Left lobe of liver (tissue), 2 donors: ENCODE measurements at places on chromosomes 2 and 18.

GRCh38 chr2:83234246-83234645 lies 1224.8 kb downstream of the SUCLG1 start:
- DNase-seq: no peak

- DNase-seq: no peak
These were observed 184.8 kb downstream of the PRKCE start for GRCh38 chr2:45836316-45836715.

DNA sequence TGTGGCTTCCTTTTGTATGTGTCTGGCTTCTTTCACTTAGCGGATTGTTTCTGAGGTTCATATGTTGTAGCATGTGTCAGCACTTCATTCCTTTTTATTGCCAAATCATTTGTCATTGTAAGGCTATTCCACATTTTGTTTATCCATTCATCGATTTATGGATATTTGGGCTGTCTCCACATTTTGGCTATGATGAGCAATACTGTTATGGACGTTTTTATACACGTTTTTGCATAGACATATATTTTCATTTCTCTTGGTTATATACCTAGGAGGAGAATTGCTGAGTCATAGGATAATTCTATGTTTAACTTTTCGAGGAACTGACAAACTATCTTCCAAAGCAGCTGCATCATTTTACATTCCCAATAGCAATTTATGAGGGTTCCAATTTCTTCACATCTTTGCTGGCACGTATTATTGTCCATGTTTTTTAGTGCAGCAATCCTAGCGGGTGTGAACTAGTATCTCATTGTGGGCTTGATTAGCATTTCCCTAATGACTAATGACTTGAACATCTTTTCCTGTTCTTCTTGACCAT lies 48.1 kb upstream of the TBC1D8 start:
- no peak for DNase-seq

GRCh38 chr2:29811378-29811777 lies 110.0 kb downstream of the ALK start:
- DNase-seq: no peak

DNA sequence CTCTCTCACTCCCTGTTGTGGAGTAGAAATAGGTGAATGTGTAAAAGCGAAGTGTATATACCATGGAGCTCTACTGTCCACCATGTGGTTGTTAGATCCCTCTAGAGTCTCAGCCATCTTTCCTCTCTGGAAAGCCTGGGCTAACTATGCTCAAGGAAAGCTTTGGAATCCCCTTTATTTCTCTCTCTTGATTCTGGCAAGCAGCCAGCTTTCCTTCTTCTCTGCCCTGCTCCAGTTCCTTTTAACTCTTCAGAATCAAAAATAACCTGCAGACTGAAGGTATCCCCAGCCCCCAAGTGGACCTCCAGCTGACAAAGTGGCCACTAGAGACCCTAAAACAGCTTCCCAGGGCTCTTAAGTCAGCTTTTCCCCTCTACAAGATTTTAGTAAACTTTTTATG lies 381.9 kb downstream of the PLCL1 start:
- no peak for DNase-seq

DNA sequence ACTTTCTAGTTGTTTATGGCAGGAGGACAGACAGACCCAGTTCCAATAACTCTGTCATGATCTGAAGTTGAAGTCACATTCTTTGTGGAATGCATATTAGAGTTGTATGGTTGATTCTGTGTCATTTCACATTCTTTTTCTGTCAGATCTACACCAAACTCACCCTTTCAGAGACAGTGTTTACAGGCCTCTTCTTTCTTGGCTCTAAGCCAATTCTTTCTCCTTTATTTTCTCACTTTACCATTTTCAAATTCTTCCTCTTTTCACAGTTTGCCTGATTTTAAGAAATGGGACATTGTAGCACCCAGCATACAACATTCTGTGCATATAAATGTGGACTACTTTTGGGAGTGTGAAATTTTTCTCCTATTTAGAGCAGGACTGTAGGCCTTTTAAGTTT lies 103.7 kb downstream of the CCDC85A start:
- DNase-seq: no peak

- DNase-seq: no peak
These were observed 54.7 kb downstream of the SPRED2 start for GRCh38 chr2:65377556-65378192.

DNA sequence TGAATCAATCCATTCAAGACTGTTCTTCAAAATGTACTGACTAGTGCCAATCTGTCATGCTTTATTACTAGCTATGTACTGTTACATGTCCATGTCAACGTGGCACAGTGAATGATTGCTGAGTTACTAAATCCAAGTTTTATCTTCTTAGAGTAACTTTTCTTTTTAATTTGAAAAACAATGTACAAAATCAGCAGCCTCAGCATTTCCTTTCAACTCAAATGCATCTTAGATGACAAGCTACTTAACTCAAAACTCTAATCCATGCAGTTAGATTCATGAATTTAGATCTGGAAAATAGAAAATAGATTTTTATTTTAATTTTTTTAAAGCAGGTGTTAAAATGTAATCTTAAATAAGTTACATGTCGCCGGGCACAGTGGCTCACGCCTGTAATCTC lies 174.2 kb downstream of the CAPN13 start:
- no peak for DNase-seq

DNA sequence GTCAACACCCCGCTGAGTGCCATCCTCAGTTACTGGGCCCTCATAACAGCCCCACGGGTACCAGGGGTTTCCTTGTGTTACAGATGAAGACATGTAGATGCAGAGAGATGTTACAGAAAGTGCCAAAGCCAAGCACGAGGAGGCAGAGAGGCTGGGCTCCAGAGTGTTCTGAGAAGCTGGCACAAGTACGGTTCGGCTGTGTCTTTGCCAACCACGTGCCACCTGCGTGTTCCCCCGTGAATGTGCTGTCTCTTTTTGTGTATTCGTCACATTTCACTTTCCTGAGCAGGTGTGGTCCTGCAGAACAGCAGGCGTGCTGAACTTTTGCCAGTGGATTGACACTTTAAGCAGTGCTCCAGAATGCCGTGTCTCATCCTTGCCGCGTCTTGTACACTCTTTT lies 124.6 kb downstream of the NCK2 start:
- no peak for DNase-seq

- no peak for DNase-seq
These were observed 241.0 kb upstream of the RBBP8 start for GRCh38 chr18:22691946-22692710.

GRCh38 chr2:48397281-48397680 lies 132.7 kb upstream of the STON1 start:
- DNase-seq: no peak

- DNase-seq: no peak
These were observed 438.6 kb downstream of the DLGAP1 start for GRCh38 chr18:4016391-4017049.

DNA sequence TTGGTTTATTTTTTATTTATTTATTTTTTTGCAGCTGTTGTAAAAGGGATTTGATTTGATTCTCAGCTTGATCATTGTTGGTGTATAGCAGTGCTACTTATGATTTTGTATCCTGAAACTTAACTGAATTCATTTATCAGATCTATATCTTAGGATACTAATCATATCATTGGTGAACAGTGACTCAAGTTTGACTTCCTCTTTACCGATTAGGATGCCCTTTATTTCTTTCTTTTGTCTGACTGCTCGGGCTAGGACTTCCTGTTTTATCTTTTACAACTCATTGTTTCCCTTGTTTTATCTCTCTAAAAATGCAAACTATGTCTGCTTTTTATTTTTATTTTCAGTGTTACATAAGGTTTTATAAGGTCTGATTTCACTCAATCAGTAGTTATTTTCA lies 23.6 kb downstream of the SP100 start:
- no peak for DNase-seq

GRCh38 chr2:42216694-42217093 lies 47.5 kb downstream of the EML4 start:
- no peak for DNase-seq

DNA sequence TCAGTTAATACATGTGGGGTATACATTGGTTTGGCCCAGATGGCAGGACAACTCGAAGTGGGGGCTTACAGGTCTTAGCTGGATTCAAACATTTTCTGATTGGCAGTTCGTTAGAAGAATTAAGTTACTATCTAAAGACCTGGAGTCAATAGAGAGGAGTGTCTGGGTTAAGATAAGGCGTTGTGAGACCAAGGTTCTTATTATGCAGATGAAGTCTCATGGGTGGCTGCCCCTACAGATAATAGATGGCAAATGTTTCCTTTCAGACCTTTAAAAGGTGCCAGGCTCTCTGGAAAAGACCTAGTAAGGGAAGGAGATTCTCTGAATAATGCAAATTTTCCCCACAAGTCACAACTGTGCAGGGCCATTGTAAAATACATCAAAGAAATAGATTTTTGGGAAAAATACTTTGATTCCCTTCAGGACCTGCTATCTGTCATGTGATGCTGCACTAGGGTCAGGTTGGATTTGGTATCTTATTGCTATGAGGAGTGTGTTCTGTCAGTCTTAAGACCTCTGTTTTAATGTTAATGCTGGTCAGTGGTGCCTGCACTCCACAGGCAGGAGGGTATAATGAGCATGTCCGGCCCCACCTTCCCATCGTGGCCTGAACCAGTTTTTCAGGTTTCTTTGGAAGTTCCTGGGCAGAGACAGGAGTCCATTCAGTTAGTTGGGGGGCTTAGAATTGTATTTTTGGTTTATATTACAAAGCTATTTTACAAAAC lies 14.3 kb upstream of the MC5R start:
- DNase-seq: no peak

- no peak for DNase-seq
These were observed 879 bp upstream of the GALNT5 start for GRCh38 chr2:157256626-157257025.

GRCh38 chr2:219612577-219613286 lies 14.7 kb upstream of the SLC4A3 start:
- no peak for DNase-seq

DNA sequence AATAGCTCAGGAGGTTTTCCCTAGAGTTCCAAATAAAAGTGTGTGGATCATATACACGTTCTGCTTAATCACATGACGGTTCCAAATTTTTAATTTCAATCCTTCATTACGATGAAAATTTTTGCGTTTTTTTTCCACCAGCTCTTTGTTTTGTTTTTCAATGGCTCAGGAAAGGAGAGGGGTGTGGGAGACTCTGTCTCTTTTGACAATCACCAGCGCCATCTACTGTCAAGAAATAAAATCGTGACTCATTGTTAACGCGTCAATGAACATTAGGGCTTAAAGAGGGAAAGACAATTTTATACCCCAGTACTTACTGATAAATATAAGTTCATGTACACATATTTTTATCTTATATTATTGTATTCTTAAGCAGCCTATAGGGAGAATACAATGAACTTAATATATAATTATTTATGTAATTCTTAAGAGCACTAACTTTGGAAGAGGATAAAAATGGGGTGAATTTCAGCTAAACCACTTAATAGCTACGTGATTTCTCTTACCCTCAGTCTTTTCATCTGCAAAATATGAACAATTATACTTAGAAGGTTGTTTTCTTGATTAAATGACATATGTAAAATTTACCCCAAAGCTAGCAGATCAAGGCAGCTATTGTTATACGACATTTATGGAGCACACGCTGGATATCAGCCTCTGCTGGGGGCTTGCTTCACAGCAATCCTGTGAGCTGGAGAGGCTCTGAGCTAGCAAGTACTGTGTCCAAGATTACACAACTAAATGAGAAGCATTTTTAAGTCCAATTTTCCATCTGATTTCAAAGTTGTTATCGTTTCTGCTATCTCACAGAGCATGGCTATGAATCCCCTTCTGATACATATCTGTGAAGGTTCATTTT lies 47.4 kb upstream of the RMDN2 start:
- DNase-seq: no peak

DNA sequence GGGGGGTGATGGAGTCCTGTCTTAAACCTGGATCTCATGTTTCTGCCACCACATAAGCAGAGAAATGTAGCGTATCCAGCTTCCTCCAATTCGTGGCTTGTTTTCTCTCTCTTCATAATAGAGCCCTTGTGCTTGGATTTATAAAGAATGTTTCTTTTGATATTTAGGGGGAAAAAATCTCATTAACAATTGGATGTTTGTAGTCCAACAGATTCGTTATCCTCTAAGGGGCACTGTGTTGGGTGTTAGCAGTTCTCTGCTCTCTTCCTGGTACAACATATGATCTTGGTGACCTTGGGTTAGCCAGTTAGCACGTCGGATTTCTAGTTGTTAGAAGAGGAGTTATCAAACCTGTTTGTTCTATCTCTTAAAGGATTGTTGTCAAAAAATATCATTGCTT lies 127.8 kb downstream of the FMNL2 start:
- DNase-seq: no peak

GRCh38 chr2:177147093-177147694 lies 65.4 kb upstream of the HNRNPA3 start:
- DNase-seq: no peak

GRCh38 chr2:237315170-237315828 lies 98.7 kb downstream of the COL6A3 start:
- peak; percentile 54 for DNase-seq

GRCh38 chr2:220949466-220949865 lies 622.6 kb downstream of the EPHA4 start:
- DNase-seq: no peak

DNA sequence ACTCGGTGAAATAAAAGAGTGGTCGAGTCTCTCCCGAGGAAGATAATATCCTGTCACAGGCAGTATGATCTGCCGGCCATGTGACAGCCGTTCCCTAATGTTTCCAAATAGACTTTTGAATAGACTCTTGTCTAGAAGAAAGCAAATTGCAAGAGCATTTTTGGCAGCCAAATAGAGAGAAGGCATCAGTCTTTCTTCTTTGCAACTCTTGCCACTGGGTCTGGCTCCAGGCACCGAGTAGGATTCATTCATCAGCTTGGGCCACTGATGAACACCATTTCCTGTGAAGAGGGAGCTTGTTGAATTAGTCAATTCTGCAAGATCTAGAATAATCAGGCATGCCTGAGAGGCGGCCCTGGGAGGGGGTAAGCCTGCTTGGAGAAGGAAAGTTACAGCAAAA lies 165.6 kb downstream of the KLHL29 start:
- DNase-seq: no peak

DNA sequence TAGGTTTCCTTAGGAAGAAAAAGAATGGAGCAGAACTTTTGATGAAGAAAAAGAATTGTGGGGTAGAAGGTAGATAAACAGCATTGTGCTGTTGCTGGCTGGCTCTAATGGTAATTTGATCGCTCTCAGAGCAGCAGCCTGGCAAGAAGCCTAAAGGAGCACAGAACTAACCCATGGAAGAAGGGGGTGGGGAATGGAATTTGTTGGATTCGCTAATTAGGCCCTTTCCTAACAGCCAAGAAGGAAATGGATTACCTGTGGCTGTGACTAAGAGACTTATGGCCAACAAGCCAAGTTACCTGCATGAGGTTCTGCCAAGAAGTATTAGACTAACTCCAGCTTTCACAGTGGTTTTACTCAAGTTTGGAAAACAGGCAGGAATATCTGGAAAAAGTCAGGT lies 210.6 kb downstream of the IKZF2 start:
- DNase-seq: peak; percentile 49
